ENCODE measurements at places on chromosomes 3 and 15.

DNA sequence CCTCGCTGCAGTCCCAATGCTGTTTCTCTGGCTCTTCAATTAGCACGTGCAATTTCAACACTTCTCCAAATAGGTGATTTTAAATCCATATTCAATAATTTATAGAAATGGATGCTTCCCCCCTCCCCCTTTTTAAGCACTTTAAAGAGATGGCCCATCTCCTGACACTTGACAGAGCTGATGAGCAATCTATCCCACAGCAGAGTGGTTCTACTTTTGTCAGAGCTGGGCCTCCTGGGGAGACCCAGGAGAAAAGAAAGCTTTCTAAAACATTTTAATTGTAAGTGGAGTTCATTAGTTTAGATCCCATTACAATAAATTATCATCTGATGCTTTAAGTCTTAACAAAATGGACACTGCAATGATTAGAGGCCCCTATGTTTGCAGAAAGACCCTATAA is 127.7 kb downstream of the SHQ1 start:
- DNase-seq: no peak

DNA sequence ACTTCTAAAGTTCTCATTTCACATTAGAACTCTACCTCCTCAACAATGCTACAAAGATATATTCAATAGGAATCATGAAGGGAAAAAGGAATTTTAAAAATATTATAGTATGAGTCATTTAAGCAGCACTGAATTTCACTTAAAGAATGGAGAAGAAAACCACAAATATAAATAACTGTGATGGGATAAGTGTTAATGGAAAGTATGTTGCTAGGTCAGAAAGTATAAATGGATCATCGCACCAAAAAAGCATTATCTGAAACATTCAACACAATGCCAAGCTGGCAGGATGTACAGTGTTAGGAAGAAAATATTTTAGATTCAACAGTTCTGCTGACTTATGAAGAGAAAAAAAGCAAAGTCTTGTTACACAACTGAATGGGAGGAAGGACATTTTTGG is 101.4 kb downstream of the TFG start:
- DNase-seq: no peak

DNA sequence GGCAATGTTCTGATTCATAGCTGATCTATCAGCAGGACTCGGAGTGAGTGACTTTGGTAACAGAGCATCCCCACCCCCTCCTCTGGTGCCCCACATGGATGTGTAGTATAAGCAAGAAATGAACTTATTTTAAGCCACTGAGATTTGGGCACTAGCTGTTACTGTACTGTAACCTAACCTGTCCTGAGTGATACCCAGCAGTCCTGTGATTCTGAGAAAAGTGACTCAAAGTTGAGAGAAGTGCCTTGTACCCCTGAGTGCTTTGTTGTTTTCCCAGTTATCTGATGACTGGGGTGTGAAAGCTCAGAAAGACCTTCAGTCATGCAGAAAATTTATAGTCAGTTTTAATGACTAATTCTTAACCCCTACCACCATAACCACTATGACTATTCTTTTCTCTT is 439.9 kb upstream of the RBMS3 start:
- DNase-seq: no peak

DNA sequence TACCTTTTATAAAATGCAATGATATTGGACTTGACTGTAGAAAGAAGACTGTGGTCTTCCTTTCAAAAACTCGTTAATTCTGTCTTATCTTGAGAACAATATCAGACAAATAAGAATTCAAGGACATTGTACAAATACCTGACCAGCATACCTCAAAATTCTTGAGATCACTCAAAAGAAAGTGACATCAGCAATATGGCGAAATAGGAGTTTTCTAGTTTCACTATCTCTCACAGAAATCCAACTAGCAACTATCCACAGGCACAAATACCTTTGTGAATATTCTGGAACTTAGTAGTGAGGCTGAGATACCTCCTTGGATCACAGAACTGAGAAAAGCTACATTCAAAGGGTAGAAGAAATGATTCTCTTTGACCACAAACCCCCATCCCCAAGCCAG is 419.7 kb downstream of the ZNF385D start:
- no peak for DNase-seq

DNA sequence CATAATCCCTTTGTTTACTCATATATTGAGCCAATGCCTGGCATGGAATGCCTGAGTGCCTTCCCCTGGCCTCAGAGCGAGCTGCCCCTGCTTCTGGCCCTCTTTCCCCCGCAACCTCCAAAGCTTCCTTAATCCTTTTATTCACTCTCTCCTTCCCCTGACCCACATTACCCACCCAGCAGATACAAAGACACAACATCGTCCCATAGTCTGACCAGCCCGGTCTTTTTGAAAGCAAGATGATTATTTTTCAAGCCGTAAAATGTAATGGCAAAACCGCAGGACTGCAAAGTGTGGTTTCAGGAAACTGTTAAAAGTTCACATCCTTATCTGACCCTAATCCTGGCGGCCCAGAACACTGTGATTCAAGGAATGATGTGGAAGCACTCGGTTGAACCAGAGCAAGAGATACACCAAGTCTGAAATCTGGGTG is 78.4 kb upstream of the LRTM1 start:
- no peak for DNase-seq

- no peak for DNase-seq
Observed at GRCh38 chr3:158668506-158668905, 3.9 kb downstream of the LXN start.

DNA sequence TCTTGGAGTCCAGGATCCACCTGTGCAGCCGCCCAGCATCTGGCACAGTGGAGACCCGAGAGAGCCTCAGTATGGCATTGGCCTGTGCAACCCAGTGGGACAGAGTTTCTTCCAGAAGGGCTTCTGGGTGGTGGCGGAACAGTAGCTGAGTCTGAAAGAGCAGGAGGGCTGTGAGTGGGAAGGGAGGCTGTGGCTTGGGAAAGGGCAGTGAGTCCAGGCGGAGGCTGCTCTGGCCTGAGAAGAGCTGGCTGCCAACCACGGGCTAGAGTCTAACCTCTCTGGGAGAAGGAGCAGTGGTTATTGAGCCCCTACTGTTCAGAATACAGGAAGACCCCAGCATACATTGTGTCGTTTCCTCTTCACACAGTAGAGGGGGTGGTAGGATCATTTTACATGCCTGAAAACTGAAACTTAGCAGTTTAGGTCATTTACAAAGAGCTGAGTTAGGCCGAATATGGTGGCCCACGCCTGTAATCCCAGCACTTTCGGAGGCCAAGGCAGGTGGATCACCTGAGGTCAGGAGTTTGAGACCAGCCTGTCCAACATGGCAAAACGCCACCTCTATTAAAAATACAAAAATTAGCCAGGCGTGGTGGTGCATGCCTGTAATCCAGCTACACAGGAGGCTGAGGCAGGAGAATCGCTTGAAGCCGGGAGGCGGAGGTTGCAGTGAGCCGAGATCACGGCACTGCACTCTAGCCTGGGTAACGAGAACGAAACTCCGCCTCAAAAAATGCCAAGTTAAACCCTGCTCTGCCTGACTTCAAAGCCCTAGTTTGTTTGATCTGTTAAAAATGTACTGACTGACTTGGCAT is 3.2 kb downstream of the AEN start:
- DNase-seq: peak; percentile 21

GRCh38 chr15:64191971-64192830 is 29.4 kb upstream of the PPIB start:
- no peak for DNase-seq

GRCh38 chr15:70324001-70324974 is 226.6 kb upstream of the TLE3 start:
- DNase-seq: no peak

- no peak for DNase-seq
Observed at GRCh38 chr15:26662283-26662682, 110.6 kb downstream of the GABRB3 start.

DNA sequence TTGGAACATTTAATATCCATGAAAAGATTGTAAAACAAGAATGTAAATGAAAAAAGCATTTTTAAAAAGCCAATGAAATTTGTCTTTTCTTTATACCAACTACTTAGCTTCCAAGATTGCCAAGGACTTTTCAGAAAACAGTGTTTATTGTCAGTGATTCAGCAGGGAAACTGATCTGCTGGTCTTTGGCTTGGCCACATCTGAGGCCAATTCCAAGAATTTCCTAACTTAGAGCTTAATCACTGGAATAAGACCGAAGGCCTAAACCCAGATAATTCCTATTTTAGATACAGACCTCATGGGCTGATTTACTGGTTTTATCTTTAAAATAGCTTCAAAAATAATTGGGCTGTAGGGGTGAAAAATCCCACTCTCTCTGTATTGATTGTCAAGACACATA is 260.5 kb upstream of the RORA start:
- DNase-seq: no peak

GRCh38 chr3:83765956-83766355 is 1192.8 kb upstream of the CADM2 start:
- DNase-seq: no peak

DNA sequence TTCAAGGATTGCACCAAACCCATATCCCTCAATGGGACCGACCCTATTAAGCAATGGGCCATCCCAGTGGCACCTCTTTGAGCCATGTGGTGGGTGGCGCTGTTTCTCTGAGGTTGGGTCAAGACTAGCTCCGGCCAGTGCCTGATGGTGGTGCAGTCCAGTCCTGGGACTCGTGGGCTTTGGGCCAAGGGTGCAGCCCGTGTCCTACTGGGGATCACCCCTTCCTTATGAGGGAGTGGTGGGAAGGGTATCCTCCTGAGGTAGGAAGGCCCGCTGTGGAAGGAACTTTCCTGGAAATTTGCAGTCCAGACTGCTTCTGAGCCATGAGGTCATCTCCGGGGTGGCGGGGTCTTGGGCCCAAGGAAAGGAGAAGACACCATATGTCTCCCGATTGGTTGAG is 231.6 kb downstream of the SNRPN start:
- no peak for DNase-seq

GRCh38 chr3:87997966-87998365 is 60.8 kb downstream of the CGGBP1 start:
- no peak for DNase-seq

DNA sequence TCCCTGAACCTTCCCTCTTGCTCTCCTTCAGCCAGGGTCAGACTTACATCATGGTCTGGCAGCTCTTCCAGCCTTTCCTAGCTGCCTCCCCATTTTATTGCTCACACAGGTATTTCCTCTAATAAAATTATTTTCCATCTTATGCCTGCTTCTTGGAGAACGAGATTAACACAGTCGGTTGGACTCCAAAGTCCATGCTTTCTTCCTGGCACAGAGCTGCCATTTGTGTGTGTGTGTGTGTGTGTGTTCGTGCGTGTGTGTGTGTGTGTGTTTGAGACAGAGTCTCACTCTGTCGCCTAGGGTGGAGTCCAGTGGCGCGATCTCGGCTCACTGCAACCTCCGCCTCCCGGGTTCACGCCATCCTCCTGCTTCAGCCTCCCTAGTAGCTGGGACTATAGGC is 15.5 kb downstream of the FSD2 start:
- peak; percentile 43 for DNase-seq

DNA sequence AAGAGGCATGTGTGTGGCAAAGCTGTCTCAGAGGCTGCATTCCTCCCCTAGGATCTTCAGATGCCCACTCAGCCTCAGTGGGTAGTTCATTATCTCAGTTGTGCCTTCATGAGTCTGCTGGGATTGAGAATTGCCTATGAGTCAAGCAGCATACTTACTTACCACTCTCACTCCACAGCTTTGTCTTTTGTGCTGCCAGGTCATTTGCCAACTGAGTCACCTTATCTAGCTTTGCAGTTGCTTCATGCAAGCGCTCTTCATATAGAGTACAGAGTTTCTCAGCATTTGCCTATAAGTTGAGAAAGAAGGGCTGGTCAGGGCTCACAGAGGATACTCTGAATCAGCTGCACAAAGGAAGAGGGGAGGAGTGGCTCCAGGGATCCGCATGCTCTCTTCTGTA is 89.5 kb downstream of the MYH15 start:
- DNase-seq: no peak

GRCh38 chr3:59970796-59971195 is 921.0 kb upstream of the CFAP20DC start:
- no peak for DNase-seq

DNA sequence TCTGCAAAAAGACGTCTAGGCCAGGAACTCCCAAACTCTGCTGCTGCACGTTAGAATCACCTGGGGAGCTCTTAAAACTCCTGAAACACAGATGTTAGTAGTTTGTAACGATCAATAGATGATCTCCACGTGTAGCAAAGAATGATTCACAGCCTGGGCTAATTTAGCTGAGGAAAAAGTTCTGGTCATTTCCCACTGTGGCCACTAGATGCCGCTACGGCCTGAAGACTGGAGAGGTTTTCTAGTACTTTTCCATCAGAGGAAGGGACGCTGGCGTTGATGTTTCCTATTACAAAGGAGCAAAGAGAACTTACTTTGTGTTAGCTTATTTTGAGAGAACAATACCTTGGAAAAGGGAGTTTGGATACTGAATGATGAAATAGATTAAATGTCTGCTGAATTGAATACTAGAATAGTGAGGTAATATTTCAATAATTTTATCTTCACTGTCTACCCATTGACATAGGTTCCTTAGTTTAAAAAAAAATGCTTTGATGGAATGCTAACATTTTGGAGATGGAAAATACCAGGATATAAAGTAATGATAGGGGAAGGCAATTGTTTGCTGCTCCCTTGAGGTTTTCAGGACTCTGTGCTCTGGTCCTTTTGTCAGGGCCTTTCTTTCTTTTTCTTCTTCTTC is 159.1 kb downstream of the P3H2 start:
- DNase-seq: peak; percentile 75

GRCh38 chr3:135383301-135383700 is 582.2 kb upstream of the PPP2R3A start:
- no peak for DNase-seq

GRCh38 chr15:76058714-76059319 is 968 bp upstream of the TMEM266 start:
- DNase-seq: no peak

GRCh38 chr15:93372865-93373223 is 283.8 kb upstream of the RGMA start:
- DNase-seq: no peak

- peak; percentile 34 for DNase-seq
Observed at GRCh38 chr15:39692356-39693327, 90.0 kb downstream of the FSIP1 start.

DNA sequence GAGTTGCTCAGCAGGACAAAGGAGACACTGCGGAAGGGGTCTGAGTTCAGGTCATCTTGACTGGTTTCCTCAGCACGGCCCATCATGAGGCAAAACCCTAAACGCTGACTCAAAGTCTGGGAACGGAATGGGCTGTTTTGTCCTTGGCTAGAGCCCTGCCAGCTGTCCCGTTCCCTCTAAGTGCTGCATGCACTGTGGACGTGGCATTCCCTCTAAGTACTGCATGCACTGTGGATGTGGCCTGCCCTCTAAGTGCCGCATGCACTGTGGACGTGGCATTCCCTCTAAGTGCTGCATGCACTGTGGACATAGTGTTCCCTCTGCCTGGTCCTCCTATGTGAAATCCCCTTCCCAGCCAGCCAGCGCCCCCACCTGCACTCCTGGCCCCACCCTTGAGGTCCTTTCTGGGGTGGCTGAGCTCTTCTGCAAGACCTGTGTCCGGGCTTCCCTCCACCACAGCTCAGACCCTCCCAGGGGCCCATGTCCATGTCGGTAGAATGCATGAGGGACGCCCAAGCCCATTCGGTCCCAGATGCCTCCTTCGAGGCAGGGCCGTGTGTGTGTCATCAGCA is 36.7 kb downstream of the TM2D3 start:
- no peak for DNase-seq

- DNase-seq: no peak
Observed at GRCh38 chr3:60277361-60277800, 973.9 kb downstream of the FHIT start.

GRCh38 chr3:64509206-64509605 is 178.6 kb downstream of the ADAMTS9 start:
- no peak for DNase-seq

GRCh38 chr15:55245059-55245458 is 44.6 kb downstream of the RAB27A start:
- DNase-seq: no peak

GRCh38 chr3:113084777-113085176 is 94.0 kb downstream of the GTPBP8 start:
- DNase-seq: peak; percentile 39

Measured in mucosa of descending colon (tissue), 3 donors.